ENCODE measurements at places on chromosomes 6 and 20.

- DNase-seq, result no peak
These were observed 7.7 kb upstream of the GJA10 start for GRCh38 chr6:89886378-89887120.

- DNase-seq, result no peak
These were observed 1.2 kb downstream of the DCBLD1 start for GRCh38 chr6:117483645-117484016.

DNA sequence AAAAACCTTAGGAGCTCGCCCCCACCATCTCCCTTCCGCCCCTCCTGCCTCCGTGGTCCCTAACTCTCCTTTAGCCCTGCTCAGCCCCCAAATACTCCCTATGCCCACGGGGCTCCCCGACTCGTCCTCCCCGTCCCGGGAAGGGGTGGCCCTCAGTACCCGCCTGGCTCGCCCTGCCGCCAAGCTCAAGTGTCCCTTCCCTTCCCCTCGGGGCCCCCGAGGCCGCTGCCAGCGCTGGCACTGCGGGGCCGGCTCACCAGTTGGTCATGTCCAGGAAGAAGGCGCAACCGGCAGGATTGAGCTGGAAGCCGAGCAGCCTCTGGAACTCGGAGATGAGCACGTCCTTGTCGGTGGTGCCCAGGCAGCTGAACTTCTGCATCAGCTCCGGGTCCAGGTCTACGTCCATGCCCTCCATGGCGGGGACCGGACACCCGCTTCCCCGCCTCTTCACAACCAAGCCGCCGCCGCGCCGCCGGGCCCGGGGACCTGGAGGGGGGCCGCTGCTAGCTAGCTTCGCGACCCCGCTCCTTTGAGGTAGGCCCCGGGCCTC lies 303 bp downstream of the ILRUN start:
- no peak for DNase-seq

- DNase-seq, result no peak
These were observed 117.8 kb downstream of the QRSL1 start for GRCh38 chr6:106747139-106747538.

- DNase-seq, result no peak
These were observed 309.9 kb upstream of the NOX3 start for GRCh38 chr6:155765275-155766194.
